NCI-H1436 treated with DMSO at 0.1 percent for 48 hours (cell line): ENCODE measurements at places on chromosomes 16 and 17.

DNA sequence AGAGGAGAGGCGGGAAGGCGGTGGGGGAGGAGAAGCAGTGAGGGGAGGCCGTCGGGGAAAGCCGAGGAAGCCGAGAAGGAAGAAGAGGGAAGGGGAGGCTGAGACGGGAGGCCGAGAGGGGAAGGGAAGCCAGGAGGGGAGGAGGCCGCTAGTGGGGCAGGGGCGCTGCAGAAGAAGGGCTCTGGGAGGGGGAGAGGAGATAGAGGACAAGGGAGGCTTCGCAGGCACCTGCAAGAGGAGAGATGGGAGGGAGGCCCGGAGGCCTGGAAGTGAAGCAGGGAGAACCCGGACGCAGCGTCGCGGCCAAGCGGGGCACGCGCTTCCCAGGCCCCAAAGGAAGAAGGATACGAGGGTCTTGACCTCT lies 2.3 kb downstream of the C17orf58 start:
- no peak for DNase-seq

DNA sequence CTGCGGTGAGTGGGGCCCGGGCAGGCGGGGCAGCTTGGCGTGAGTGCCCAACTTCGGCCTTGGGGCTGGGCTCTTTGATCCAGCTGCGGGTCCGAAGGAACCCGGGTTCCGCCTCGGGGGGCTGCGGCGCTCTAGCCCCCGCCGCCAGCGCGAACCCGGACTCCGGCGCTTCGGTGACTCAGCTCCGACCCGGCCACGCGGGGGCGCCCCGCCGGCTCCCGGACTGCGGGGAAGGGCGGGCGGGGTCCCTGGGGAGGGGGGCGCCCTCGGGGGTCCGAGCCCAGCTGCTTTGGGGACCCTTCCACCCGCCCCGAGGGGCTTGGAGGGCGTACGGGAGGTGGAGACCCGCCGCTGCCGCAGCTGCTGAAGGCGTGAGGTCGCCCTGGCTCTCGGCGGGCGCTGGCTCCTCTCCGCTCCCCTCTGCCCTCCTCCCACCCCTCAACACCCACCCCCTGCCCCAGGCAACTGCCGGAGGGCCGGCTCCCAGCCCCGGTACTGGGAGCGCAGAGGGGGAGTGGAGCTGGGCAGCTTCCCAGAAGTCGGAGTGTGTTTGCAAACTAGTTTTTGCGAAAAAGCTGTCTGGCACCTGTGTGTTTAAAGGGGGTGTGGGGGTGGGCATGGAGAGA lies 516 bp downstream of the CPNE2 start:
- DNase-seq = no peak

DNA sequence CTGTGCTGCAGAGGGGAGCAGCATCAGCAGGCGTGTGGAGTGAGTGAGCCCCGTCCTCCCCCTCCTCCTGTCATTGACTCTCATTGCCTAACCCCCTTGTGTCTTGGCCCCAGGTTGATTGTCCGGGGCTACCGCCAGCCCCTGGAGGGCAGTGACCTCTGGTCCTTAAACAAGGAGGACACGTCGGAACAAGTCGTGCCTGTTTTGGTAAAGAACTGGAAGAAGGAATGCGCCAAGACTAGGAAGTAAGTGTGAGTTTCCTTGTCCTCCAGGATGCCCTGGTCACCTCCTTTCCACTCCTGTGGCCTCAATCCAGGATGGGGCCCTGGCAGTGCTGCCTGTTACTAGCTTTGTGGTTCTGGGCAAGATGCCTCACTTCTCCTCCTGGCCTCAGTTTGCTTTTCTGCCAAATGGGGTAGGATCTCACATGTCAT lies 87.0 kb downstream of the ABCC1 start:
- DNase-seq = no peak

GRCh38 chr17:66514227-66514806 lies 211.9 kb downstream of the PRKCA start:
- no peak for DNase-seq

DNA sequence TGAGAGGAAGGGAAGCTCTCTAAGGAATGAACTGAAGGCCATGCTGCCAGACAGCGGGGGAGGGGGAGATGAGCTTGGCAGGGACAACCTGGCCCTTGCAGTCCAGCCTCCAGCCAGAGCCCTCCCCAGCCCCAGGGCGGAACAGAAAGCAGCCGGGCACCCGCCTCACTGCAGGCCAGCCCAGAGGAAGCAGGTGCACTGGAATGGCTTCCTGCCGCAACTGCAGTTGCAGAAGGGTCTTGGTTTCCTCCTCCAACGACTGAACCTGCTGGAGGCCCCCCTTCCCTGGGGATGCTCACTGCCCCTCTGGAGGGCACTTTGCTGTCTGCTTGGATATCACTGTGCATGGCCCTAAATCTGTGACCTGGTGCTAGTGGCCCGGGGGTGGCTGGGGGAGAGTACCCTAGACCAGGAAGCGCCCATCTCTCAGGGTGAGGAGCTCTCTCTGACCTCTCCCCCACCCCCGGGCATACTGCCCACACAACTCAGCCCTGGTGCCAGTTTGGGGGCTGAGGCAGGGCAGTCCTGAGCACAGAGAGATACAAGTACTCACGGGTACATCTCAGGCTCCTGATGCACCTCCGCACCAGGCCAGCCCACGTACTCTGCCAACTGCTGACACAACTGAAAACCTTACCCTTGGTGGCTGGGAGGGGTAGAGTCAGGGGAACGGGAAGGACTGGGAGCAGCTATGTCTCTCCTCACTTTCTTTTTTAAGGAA lies 41.1 kb downstream of the MYO18A start:
- DNase-seq = no peak

DNA sequence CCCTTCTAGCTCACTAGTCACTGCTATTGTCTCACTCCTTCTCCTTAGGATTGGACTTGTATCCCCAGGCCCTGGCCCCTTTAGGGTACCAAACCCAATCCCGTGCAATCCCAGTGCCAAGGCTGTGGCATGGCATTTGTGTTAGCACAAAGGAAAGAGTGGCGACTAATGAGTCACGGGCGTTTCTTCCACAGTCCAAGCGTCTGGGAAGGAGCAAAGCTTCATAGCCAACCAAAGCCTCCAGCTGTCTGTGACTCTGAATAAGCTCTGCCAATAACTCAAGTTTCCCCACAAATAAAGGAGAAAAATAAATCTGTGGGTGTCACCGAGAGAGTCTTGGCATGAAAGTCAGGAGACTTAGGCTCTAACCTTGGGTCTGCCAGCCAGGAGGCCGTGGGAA lies 54.6 kb upstream of the COX10 start:
- no peak for DNase-seq

- no peak for DNase-seq
These were observed 21.8 kb downstream of the ITGB3 start for GRCh38 chr17:47275245-47275984.

DNA sequence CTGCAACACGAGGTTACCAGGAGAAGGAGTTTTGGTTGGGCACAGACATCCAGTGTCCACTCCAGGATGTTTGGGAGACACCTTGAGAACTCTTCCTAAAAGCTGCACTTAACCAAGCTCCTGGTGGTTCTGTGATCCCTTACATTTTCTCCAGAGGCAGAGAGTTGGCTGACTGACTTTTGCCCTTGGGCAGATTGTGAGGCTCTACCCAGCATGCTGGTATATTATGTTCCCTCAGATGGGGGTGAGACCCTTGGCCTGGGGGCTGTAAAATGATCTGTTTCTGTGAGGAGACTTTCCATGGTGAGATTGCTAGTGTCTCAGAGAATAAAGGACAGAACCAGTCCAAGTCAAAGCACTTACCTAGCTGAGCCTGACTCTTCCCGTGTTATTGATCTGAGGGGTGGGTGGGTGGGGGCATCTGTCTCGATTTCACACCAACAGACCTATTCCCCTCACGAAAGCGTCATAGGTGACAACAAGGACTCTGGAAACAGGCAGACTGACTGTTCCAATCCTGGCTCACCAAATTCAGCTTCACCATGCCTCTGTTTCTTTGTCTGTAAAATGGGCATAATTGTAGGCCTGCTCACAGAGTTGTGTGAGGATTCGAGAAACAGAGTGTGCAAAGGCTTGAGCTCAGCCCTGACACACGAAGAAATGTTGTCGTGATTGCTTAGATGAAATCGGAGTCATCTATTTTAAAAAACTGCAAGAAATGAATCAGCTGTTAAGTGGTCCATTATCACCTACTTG lies 12.2 kb downstream of the USB1 start:
- no peak for DNase-seq

GRCh38 chr17:68910789-68911431 lies 44.3 kb downstream of the ABCA8 start:
- no peak for DNase-seq

DNA sequence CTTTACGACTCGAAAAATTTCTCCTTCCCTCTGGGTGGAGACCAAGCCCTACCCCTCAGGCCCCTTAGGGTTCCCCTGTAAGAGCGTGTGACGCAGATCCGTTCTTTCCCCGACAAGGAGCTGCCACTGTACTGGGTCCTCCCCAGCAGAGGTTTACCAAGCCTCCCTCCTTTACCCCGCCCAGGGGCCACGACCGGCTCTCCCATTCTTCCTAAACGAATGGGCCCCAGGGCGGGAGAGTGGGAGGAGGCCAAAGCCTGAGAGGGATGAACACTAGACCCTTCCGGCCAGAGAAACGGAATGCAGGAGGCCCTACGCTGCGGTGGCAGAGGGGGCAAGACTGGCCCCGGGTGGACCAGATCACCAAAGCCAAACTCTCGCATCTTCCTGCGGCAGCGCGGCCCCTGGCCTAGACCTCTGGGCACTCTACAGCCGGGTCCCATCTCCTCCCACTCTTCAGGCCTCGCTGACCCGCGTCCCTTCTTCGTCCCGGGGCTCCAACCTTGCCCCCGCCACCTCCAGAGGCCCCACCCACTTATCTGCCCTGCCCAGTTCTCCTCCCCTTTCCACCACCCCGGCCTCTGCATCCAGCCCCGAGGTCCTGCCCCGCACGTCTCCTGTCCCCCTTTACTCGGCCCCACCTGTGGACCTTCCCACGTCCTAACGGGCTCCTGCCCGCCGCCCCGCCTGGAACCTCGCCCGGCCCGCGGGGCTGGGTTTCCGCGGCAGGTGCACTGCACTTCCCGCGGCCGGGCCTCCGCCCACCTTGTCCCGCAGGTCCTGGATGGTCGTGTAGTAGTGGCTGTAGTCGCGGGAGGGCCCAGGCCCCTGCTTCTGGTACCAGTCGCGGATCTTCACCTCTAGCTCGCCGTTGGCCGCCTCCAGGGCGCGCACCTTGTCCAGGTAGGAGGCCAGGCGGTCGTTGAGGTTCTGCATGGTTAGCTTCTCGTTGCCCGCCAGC lies 765 bp downstream of the KRT19 start:
- DNase-seq = no peak

- no peak for DNase-seq
These were observed 24.3 kb downstream of the LITAF start for GRCh38 chr16:11562411-11562810.

- no peak for DNase-seq
These were observed 1.7 kb downstream of the ATP2C2 start for GRCh38 chr16:84369938-84370627.

DNA sequence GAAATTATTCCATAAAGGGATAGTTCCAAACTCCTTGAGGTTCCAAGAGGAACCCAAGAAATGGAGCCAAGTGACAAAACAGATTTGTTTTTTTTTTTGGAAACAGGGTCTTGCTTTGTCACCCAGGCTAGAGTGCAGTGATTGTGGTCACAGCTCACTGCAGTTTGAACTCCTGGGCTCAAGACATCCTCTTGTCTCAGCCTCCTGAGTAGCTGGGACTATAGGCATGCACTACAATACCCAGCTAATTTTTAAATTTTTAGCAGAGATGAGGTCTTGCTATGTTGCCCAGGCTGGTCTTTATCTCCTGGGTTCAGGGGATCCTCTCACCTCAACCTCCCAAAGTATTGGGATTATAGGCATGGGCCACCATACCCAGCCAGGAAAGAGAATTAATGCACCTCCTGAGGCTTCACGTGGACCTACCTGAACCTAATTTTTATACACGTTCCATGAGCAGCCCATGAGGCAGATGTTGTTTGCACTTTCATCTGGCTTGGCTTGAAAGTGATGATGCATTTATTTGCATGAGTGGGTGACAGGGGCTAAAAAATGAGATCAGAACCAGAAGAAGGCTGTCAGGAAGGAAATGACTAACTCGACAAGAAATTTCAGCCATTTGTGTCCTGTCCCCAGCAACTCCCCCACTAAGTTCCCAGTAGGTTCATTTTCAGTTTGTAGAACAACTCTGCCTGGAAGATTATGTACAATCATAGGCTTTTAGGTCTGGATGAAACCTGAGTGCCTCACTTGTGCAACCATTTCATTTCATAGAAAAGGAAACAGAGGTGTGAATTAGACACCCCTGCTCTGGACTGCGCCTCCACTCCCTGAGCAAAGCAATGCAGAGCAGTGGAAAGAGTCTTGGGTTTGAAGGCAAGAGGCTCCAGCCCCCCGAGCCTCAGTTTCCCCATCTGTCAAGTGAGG lies 10.3 kb upstream of the IRF8 start:
- DNase-seq = no peak

GRCh38 chr16:66386629-66387622 lies 20.4 kb downstream of the CDH5 start:
- no peak for DNase-seq

GRCh38 chr17:79473111-79473875 lies 137.6 kb downstream of the RBFOX3 start:
- no peak for DNase-seq

DNA sequence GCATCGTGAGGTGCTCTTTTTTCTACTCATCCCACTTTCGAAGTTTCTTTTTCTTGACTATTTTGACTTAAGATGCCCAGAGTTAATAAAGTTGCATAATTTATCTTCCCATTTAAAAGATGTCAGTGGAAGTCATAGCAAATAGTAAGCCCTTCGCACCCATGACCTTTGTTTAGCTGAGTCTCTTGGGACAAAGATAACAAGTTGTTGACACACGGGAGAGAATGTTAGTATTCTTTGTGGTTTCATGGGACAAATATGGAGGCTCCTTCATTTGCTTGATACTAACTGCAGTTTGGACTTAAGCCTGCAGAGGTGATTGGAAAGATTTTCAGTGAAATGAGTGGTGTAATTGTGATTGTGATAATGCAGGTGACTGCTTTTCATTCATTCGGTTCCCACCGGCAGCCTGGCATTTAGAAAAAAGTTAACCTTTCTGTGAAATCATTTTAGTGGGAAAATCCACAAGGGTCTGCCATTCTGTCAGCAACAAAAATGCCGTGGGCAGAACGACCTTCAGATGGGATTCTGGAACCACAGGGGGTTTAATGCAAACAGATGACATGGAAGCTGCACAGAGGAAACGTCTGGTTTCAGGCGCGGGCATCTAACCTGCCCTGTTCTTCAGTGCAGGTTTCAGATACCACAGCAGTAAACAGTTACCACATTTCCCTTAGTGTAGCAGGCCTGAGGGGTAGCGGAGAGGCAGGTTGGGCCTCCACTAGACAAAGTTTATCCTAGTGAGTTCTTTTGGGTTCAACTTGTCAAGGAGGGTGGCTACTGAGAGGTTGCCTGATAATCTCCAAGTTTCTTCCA lies 123.0 kb downstream of the RPTOR start:
- DNase-seq = no peak

DNA sequence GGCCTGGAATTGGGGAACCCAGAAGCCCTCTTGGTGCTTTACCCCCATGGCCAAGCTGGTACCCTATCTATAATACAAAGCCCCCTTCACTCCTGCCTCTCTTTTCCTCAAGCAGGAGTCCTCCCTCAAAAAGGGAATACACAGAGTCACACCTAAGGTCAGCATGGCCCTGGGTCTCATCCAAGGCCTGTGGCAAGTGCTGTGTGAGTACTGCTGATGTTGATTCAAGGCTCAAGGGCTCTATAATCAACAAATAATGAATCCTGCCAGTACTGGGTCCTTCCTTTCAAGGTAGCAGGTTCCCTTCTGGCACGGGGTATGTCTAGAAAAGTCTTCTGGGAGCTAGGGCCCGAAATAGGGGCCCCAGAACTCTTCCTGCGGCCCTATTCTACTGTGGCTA lies 187.3 kb downstream of the CYB561 start:
- no peak for DNase-seq

GRCh38 chr16:51137097-51137496 lies 14.0 kb downstream of the SALL1 start:
- no peak for DNase-seq
